ENCODE measurements at places on chromosomes 11 and 22. TPM values are rescaled to one million over a fixed set of nuclear protein-coding genes. Genes with fewer than 3 reads are reported as not detected.

DNA sequence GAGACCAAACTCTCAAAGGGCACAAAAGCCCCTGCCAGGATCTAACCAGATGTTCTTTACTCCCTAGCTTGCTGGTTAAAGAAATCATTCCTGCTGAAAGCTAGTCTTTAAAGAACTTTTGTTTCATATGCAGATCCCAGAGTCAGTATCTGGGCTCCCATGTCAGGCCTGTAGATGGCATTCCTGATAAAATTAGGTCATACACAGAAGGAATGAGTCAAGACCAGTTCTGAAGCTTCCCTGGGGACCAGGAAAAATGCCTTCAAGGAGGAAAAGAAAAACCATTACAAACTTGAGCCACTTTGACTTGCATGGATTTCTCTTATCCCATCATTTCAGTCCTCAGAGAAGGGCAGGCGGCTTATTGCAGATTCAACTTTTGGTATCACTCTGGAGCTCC lies 5.9 kb downstream of the DBX1 start:
- DNase-seq = no peak

The NFRKB gene
- total RNA-seq = 33.3 TPM

DNA sequence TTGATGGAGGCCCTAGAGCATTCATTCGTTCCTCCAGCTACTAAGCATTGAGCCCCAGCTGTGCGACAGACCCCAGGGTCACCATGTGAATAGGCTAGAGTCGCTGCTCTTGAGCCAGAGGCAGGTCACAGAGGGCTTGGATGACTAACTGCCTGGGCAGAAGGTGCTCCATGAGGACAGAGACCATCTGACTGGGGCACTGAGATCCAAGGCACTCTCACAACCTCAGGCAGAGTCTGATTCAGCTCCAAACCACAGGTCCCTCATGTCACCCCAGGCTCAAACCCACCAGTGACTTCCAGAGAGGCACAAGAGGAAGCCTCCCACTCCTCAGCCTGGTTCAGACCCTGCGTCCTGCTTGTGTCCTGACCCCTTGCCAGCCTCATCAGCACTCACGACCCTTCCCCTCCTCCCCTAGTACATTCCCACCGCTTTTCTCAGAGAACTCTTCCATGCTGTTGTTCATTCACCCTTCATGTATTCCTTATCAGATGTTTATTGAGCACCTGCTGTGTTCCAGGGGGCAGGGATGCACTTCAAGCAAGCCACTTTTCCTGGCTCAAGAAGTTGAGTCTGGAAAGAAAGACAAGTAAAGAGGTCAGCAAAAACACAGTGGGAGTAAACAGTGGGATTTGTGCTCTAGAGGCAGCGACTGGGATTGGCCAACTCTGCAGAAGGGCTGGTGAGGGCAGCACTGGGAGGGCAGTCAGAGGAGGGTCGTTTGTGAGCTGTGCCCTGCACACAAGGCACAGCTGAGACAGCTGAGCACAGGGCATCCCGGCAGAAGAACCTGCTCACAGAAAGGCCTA lies 9.3 kb downstream of the OAF start:
- DNase-seq = no peak

DNA sequence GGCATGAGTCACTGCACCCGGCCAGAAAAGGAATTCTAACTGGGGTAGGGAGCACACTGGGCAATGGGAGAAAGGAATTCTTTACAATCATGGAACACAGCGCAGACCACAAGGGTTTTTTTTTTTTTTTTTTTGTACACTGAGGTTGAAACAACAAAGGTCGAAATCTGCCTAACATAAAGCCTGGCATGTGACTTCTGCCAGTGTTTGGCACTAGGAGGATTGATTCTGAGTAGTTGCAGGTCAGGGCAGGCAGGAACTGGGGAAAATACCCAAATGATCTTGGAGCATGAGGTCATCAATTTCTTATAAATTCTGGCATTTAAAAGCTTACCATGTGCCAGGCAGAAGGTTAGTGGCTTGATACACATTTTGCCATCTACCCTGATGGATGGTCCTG lies 202.0 kb upstream of the SNX19 start:
- no peak for DNase-seq

The DCPS gene
- 63.2 TPM for total RNA-seq

The FXYD2 gene
- 2.4 TPM for total RNA-seq

DNA sequence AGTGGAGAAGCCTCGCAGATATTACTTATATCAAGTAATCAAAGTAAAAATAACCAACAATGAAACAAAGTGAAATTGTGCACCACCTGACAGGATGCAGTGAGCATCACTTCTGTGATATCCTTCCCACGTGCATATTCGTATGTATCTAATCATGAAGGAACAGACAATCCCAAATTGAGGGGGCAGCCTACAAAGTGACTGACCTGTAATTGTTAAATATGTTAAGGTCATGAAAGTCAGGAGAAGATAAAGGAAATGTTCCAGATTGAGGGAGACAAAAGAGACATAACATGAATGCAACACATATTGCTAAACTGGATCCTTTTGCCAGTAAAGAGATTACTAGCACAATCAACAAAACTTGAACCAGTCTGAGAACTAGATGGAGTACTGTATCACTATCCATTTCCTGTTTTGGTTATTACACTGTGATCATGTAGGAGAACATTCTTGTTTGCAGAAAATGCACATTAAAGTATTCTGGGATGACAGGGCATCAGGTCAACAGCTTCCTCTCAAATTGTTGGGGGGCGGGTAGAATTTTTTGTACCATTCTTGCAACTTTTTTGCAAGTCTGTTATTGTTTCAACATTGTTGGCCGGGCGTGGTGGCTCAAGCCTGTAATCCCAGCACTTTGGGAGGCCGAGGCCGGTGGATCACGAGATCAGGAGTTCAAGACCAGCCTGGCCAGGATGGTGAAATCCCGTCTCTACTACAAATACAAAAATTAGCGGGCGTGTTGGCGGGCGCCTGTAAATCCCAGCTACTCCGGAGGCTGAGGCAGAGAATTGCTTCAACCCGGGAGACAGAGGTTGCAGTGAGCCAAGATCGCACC lies 2.0 kb downstream of the SBF2 start:
- DNase-seq = no peak

GRCh38 chr22:46085828-46086576 lies 64.3 kb upstream of the PPARA start:
- DNase-seq = peak; percentile 89

The MMP3 gene
- not detected for total RNA-seq

DNA sequence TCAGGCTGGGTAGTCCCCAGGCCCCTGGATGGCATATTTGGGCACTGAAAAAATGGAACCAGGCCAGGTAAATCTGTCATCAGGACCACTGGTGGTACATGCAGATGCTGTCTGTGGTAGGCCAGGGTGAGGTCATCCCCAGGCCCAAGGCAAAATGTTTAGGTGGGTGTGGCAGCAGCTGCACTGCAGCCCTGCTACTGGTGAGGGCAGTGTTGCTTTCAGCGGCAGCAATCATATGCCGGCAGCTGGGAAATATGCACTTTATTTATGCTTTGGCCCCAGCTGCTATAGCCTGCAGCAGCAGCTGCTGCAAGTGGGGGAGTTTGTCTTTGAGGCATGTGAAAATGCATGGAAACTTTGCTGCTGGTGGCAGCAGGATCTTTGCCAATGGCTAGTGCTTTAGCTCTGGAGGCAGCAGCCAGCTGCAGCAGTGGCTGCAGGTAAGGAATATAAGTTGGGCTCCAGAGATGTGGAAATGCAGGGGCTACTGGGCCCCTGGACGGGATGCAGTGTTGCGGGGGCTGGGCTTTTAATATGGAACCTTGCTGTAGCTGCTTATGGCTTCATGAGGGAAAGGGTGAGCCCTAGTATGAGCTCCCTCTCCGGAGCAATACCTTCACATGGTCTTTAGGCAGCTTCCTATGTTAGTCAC lies 365.7 kb upstream of the CADM1 start:
- peak; percentile 26 for DNase-seq

DNA sequence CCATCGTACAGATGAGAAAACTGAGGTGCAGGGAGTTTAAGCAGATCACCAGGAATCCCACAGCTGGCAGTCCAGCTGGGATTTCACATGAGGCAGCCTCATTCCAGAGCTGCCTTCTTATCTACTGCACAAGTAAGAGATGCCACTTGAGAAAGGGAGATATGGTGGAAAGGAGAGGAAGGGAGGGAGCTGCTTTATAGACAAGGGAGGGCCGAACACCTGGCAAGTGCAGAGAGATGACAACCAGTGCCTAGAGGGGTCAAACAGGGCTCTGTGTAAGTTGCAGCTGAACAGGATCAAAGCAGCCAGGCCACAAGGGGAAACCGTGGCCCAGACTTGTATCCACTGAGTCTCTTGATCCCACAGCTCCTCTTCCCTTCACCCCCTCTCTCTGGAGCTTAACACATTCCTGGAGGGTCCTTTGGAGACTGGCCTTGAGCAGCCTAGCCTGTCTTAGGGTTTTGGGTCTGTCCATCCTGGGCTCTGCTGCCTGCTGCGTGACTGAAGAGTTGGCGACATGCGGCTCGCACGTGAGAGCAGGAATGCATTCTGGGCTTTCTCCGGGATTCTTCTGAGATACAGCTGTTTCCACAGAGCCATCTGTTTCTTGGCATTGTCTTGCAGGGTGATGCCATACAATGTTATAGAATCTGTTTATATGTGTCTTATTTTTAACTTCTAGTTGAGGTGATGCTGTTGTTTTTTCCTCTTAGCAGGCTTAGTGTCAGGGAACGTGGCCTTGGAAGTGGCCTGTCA lies 268.5 kb upstream of the SYN3 start:
- DNase-seq = no peak

The UPB1 gene
- total RNA-seq = not detected

GRCh38 chr22:48316257-48317250 lies 1511.1 kb downstream of the BRD1 start:
- DNase-seq = no peak

The C22orf15 gene
- not detected for total RNA-seq

DNA sequence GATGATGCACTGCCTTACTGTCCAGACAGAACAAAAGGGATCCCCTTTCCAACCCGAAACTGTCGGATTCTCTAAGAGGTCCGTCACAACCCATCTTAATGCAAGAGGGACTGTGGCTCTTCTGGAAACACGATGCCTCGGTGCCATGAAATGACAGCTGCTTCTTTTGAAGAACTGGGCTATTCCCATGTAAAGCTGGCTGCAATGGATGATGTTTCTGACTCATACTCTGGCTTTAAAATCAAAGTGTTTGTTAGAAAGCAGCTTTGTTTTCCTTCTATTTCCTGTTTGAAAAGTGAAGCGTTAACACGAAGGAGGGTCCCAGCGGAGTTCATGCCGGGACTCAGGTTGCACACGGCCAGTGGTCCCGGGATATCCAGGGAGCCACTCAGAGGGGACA lies 3.1 kb downstream of the TP53AIP1 start:
- DNase-seq = no peak

DNA sequence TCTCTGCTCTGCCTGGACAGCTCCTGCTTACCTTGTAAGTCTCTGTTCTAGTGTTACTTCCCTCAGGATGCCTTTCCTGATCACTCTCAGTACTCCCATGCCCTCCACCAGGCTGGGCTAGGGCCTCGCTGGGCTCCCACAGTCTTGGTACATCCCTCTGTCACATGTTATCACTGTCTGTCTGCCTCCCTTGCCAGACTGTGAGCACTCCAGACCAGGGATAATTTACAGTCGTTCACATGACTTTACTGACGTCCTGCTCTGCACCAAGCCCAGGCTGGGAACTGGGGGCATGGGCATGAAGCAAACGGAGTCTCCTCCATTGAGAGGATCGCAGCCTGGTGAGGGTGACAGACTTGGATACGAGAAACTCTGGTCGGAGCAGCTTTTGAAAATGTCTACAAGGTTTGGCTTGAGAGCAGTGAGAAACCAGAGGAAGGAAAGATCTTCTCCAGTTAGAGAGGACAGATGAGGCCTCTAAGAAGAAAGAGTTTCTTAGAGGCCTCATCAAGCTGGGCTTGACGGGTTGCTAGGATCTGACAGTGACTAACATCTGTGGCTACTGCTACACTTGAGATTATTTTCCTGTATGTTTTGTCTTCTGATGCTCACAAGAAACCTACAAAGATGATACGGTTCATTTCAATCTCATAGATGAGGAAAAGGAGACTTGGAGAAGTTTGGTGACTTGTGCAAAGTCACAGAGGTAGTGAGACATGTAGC lies 12.5 kb downstream of the USP35 start:
- no peak for DNase-seq

DNA sequence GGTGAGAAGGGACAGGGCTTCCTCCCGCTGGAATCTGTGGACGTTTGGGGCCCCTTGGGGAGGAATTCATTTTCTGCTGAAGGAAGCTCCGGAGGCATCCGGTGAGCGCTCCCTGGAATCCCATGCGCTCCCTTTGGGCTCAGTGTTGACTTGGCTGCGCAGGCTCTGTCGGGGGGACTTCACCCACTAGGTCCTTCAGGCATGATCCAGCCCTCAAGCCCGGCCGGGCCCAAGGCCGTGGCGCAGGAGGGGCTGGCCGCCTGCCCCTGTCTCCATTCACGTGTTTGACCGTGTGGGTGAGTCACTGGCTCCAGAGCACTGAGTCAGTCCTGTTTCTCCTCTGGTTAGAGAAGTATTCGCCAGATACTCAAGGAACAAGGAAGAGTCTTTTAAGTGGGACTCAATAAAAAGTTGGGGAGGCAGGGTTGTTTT lies 1.4 kb downstream of the CTTN start:
- peak; percentile 90 for DNase-seq

The UCP2 gene
- total RNA-seq = 76.8 TPM

The CABP4 gene
- 16.2 TPM for total RNA-seq

DNA sequence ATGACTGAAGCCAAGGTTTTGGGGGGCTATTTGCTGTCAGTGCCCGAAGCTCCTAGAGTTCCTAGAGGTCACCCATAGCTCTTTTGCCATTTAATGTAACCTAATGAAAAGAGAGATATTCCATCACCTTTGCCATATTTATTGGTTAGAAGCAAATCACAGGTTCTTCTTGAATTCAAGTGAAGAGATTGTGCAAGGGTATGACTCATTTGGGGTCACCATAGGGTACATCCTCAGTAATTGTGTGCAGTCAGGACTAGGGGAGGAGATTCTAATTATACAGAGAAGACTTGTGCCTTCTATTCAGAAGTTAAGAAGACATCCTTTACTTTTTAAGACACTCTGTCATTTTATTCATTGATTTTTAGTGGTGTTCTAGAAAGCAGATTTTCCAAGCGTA lies 6.9 kb upstream of the PRAME start:
- DNase-seq = no peak

The MAPK8IP2 gene
- not detected for total RNA-seq

All from HT-29 (cell line).